ENCODE measurements at places on chromosomes 3 and 15.

- no peak for DNase-seq
Measured at GRCh38 chr3:183296944-183297343, 43.9 kb downstream of the B3GNT5 start.

DNA sequence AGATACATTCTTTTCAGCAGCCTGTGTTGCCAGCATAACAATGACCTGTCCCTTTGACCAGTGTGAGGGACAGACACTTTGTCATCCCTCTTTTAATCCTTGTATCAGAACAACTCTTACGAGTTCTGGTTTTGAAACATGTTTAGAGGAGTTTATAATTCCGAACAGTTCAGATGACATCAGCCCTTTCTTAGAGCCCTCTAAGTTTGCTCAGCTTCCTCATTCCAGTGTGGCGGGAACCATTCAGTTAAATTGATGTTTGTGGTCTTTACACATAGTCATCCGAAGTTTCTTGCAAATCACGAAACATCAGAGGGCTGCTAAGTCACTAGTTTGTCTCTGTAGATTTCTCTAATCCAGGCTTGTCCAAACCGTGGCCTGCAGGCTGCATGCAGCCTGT lies 102.5 kb downstream of the AKAP13 start:
- DNase-seq = no peak

DNA sequence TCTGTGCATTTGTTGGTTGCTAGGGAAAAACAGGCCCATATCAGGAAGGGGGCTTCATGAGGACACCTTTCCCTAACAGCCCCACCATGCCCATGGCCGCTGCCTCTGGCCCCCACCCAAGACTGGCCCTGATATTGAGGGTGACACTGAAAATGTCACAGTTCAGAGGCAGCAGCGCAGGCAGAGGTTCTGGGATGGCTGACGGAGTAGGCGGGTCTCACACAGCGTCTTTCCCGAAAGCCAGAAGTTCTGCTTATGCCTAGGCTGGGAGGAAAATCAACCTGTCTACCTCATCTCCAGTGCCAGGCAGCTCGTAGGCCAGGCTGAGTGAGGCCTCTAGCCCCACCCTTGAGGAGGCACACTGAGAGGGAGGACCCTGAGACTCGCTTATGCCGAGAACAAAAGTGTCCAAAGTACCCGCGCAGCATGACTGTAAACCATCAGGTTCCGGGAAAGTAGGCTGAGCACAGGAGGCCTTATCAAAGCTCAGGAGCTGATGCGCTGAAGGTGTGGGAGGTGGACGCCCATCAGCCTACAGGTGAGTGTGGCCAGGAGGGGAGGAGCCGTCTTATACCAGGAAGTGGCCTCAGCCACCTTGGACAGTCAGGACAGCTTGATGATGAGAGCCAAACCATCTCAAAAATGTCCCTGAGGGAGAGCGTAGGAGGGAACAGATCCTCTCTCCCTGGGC lies 27.5 kb downstream of the GRAMD2A start:
- DNase-seq = no peak

DNA sequence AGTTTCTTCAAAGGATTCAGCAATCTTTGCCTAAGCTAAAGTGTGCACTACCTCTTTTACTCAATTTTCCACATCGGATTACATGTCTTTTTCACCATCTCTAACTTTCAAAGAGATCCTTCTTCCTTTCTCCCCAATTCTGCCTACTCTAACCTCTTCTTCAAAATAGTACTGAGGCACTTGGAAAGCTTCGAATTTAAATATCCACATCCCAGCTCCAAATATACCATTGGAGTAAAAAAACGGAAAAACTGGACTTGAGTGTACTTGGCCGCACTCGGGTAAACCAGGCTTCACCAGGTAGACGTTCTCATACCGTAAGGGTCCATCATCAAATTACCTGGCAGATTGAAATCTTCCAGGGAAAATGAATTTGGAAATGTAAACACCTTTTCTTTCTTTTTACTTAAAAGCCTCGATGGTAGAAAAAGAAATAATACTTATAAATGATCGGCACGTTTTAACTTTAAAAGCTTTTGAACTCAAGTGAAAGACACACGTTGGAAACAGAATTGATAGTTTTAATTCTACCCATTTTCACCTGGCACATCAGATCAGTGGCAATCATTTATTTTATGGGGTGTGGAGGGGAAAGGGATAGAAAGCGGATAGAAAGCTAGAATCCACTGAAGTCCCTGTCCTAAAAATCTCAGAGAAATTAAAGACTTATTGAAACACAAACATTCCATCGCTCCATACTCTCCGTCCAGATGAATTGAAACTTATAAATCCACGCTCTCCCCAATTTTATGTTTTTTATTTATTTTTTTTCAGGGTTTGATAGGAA lies 8.2 kb upstream of the MEIS2 start:
- no peak for DNase-seq

GRCh38 chr15:64749167-64749566 lies 26.2 kb downstream of the RBPMS2 start:
- DNase-seq = no peak

- peak; percentile 67 for DNase-seq
Measured at GRCh38 chr3:141913150-141913811, 36.8 kb downstream of the ATP1B3 start.

DNA sequence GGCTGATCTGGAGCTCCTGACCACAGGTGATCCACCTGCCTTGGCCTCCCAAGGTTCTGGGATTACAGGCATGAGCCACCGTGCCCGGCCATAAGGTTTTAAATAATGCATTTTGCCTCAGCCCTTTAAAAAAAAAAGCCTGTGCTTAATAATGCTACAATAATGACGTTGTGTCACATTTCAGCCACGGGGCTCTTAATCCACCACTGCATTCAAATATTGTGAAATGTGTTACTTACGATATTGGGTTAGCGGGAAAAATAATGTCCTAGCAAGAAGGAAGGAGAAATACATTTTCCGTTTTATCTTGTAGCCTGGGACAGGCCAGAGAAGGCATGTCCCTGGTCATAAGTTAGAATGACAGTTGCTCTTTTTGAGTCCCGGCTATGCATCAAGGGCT lies 17.6 kb downstream of the PAQR5 start:
- no peak for DNase-seq

DNA sequence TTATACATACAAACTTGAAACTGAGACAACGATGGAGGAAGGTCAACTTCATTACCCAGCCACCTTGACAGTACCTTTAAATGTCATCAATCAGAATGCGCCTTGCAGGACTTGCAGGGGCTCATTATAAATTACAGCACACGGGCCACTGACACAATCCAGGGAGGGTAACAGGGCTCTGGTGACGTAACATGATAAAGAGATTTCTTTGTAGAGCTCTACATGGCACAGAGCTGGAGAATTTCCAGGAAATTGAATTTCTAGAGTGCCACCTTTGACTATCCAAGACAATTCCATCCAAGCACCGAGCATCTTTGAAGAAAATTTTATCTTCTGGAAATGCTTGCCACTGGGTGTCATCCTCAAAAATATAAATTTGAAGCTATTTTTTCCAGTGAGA lies 486.0 kb downstream of the FOXP1 start:
- no peak for DNase-seq

DNA sequence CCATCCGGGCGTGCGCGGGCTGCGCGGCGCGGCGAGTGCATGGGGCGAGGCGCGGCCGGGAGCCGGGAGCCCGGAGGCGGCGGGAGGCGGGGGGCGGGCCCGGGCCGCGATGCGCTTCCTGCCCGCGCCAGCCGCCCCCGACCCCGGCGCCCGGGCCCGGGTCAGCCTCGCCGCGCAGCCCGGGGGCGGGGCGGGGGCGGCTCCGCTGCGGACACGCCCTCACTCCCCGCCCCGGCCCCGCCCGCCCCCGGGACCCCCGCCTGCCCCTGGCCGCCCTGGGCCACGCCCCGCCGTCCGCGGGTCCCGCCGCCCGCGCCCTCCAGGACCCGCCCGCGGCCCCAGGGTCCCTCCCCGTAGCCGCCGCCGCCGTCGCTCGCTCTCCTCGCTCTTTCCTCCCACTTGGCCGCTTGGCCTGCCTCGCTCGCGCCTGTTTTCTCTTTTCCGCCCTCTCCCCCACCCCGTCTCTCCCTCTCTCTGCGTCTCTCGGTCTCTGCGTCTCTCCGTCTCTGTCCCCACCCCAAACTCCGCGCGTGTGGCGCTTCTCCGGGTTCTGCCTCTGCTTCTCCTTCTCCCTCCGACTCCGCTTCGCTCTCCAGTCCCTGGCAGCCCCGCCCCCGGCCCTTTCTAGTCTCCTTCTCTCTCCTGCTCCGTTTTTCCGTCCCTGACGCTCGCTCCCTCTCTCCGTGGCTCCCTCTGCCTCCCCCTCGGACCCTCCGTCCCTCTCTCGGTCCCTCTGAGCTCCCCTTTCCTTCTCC lies at the start of gene PLXND1:
TSS of gene PLXND1 (minus strand) at position 41 of the 755 bp plus-strand sequence. CDS start at position 4, 37 bp downstream.
- DNase-seq = peak; percentile 50

GRCh38 chr3:113981803-113982202 lies 34.0 kb downstream of the ZDHHC23 start:
- no peak for DNase-seq

GRCh38 chr3:152174876-152175527 lies 93.7 kb upstream of the MBNL1 start:
- no peak for DNase-seq

GRCh38 chr3:122873741-122874515 lies 79.1 kb downstream of the SLC49A4 start:
- DNase-seq = no peak

GRCh38 chr15:95684693-95685115 lies 645.8 kb upstream of the NR2F2 start:
- DNase-seq = no peak

DNA sequence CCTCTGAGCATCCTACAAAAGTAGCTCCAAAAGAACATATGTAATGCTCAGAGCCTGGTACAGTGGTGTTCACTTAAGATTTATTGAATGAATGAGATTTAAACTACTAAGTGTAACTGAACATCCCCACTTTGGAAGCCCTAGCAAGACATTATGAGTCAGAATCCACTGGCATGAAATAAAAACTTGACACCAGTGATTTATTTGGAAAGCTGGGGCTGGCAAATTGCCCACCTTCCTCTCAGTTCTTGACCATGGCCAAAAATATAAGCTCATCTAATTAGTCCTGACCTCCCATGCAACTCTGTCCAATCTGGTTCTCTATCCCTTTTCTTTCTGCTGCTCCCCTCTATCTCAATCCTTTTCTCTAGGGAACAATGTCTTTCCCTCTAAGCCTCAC lies 418.0 kb downstream of the PLCL2 start:
- no peak for DNase-seq

DNA sequence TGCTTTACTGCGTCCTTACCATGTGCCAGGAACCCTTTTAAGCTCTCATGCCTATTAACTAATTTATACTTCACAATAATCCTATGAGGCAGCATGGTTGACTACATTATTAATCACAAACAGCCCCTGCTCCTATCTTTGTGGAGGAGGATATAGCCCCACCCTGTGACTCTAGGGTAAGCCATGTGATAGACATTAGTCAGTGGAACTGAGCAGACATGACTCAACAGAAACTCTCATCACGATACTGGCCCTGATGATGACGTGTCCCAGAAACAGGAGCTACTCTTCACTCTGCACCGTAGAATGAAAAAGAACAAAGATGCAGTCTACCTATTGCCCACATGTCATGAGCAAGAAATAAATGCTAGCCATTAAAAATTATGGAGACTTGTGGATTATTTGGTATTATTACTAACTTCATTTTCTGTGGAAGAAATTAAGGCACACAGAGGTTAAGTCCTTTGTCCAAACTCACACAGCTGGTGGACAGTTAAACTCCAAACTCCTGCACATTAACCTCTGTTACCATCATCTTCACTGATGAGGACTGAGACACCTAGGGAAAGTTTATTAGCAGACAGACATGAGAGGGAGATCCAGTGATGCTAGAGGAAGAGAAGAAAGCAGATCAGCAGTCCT lies 51.2 kb downstream of the CFAP20DC start:
- DNase-seq = no peak

GRCh38 chr15:59237119-59237855 lies 30.6 kb downstream of the LDHAL6B start:
- DNase-seq = no peak

DNA sequence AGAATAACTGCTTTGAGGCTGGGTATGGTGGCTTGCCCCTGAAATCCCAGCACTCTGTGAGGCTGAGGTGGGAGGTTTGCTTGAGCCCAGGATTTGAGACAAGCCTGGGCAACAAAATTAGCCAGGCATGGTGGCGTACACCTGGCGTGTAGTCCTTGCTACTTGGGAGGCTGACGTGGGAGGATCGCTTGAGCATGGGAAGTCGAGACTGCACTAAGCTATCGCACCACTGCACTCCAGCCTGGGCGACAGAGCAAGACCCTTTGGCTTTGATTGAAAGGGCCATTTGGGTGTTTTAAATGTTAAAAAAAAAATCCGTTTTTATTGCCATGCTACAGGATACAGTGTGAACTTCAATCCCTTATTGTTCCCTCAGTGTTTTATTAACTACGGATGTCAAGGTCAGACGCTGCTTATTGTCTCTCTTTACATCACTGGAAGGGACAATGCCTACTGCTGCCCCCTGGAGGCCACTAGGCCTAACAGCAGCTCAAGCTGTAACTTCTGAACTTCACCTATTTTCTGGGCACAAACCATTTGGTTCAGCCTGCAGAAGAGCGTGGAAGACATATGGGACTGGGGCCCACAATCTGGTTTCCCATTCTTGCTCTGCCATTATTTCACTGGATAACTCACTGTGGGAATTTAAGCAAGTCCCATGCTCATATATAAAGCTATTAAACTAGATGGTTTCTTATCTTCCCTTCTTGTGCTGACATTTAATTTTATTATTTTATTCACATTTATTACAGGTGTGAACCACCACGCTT lies 15.3 kb upstream of the IREB2 start:
- peak; percentile 41 for DNase-seq

DNA sequence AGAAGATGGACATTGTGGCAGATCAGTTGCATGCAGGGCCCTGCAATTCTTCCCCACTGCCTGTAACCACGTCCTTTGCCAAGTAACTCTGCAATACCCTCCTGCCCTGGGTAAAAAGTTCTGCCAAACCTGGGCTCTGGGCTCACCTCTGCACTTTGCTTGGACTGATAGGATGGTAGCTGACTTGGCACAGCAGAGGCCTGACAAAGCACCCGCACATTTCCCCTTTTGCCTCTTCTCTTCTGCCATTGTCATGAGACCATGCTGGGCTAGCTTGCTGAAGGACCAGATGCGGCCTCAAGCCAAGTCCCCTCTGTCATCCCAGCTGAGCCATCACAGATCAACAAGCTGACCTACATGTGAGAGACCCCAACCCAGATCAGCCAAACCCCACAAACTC lies 122.4 kb downstream of the SMAD6 start:
- DNase-seq = no peak

GRCh38 chr3:12345141-12345561 lies 56.3 kb downstream of the PPARG start:
- no peak for DNase-seq

GRCh38 chr15:66642514-66642913 lies 59.5 kb upstream of the SMAD6 start:
- no peak for DNase-seq
